NCI-H2081 treated with DMSO at 0.1 percent for 48 hours (cell line): ENCODE measurements at places on chromosomes 5 and 9.
A peak's percentile ranks its signal among the peaks of the same experiment; 100 is the strongest.

GRCh38 chr9:127644943-127645342, 32.9 kb downstream of the STXBP1 start:
- no peak for DNase-seq

GRCh38 chr9:19785230-19785629, 3.6 kb downstream of the SLC24A2 start:
- DNase-seq, result no peak

DNA sequence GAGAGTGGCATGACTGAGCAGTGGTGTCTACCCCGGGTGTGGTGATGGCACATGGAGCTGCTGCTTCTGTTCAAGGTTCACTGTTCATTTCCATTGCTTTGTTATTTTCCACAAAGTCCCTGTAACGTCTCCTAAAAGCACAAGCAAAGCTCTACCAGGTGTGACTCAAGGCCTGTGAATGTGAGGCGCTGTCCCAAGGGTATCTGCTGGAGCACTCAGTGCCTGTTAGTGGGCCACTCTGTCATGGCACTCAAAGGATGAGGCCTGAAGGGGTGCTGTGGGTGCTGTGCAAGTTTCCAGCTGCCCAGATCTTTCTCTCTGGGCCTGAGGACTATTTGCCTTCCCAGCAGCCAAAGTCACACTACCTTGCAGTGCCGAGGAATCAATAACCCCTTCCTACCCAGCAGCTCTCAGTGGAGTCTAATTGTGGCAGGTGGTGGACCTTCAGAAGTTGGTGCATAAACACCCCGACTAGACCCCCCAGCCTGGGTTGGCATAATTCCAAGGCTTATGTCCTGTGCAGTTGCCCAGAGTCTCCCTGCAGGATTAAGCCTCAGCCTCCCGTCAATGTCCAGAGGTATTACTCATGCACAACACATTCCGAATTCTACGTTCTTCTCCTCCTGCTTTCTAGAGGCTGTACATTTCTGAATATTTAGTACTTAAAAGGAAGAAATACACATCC, 17.4 kb upstream of the PTCH1 start:
- no peak for DNase-seq

DNA sequence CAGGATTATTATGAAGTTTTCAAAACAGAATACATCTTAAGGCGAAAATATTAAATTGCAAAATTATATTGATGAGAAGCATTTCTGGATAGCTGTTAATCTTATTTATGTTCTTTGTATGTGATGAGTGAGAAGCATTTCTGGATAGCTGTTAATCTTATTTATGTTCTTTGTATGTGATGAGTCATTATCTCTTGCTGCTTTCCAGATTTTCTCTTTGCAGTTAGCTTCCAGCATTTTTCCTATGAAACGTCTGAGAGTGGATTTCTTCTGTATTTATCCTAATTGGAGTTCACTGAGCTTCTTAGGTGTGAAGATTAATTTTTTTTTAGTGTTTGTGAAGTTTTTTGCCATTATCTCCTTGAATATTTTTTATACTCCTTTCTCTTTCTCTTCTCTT, 8.2 kb downstream of the TMEM232 start:
- DNase-seq, result no peak

GRCh38 chr5:124847907-124848306, 101.5 kb upstream of the ZNF608 start:
- peak; percentile 26 for DNase-seq

DNA sequence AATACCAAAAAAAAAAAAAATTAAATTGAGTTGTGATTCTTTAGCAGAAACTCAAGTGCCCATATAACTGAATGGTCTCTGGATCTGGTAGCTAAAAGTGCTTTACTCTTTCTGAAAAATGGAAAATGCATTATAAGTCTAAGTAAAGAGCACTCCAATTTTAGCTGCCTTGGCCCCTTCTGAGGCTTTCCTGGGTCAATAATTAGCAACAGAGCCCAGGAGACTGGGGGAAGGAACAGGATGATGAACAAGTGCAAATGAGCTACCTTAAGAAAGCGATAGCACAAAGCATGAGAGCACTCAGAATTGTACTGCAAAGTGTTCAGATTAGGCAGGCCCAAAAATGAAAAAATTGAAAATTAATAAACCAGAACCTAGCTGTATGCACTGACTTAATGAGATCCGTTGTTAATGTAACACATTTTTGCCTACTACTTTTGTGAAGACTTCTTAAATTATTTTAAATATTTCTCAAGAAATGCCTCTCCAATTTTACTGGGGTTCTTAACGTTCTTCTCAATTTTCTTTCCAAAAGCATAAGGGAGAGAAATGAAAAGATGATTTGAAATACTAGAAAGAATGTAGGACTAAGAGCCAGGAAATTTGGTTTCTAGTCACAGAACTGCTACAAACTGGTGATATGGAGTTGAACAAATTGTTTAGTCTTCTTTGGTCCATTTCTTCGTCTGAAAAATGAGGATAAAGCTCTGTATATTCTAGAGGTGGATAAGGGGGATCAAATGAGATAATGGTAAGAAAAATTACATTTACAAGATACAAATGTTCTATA, 566.1 kb downstream of the PDE4D start:
- DNase-seq, result no peak

GRCh38 chr5:174295702-174296436, 250.4 kb downstream of the NSG2 start:
- no peak for DNase-seq

DNA sequence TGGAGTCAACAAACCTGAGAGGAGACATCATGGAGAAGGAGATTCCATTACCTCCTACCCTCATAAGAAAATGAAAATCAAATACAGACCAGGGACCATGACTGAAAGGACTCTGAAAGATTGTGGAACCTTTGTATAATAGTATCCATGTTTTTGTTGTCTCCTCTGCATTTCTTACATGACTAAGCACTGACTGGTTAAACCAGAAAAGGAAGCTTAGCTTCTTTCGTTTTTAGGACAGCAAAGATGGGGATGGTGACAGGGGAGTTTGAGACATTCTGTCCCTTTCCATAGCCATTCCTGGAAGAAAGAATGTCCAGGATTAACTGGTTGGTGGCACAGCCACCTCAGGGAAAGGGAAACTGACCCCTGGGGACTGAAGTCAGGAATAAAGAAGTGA, 22.2 kb downstream of the ITGA1 start:
- DNase-seq, result no peak

- DNase-seq, result no peak
Measured at GRCh38 chr9:126965077-126965476, 50.5 kb downstream of the RALGPS1 start.
